Cortex of kidney (tissue), 1 donor: ENCODE measurements at places on chromosomes 12 and 14.

DNA sequence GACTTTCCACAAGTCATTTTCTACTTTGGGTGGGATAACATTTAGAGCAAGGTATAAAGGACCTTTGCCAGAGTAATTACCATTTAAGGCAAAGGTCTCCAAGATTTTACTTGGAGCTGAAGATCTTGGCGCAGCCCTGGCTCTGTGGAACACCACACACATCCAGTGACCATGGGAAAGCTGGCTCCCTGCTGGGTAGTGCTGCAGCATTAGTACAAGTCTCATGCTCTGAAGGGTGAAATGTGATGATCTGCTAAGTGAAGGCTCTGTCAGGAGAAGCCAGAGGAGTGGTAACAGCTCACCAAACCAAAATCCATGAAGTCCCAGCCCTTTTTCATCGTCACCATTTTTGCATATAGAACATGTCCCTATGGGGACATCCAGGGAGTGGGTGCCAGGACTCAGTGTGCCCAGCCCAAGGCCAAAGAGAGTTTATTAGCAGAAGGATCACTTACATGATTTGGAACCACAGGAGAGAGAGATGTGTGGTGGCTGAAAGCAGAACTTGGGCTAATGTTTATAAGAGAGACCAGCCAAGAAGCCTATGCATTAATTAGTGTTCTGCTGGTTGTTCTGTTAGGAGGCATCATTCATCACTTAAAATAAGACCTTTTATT lies 110.7 kb downstream of the SLC38A6 start:
- DNase-seq: no peak

GRCh38 chr14:60303745-60304144 lies 54.7 kb downstream of the PPM1A start:
- no peak for DNase-seq

DNA sequence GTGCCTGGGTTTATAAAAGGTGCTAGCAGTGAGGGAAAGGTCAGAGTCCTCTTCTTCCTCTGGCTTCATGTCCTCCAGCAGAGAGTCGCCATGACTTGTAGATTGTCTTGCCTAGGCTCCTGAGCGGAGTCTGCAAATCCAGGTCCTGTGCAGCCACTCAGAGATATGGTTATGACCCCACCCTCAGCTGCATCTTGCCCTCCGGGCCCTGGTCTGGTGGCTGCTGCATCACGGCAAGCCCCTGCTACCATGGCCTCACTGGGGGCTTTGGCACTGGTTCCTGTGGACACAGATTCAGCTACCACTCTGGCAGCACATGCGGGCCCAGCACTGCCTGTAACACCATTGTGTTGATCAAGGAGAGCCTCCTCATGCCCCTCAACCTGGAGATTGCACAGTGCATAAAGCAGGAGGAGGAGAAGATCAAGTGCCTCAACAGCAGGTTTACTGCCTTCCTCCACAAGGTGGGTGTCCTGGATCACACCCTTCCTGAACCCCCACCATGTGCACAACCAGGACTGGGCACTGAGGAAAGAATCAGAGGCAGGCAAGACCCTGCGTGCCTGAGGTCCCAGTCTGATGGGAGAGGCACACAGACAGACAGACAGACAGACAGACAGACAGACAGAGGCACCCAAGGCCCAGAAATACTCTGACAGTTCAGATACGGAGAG lies 10.5 kb upstream of the KRT86 start:
- DNase-seq: no peak

- DNase-seq: no peak
Measured at GRCh38 chr12:4356041-4356327, 23.5 kb downstream of the FGF23 start.

DNA sequence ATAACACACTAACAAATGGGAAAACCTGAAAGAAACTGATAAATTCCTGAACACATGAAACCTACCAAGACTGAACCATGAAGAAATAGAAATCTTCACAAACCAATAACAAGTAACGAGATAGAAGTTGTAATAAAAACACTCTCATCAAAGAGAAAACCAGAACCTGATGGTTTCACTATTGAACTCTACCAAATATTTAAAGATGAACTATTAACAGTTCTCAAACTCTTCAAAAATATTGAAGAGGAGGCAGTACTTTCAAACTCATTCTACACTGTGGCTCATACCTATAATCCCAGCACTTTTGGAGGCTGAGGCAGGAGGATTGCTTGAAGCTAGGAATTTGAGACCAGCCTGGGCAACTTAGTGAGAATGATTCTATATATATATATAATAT lies 48.4 kb upstream of the TMTC2 start:
- no peak for DNase-seq

DNA sequence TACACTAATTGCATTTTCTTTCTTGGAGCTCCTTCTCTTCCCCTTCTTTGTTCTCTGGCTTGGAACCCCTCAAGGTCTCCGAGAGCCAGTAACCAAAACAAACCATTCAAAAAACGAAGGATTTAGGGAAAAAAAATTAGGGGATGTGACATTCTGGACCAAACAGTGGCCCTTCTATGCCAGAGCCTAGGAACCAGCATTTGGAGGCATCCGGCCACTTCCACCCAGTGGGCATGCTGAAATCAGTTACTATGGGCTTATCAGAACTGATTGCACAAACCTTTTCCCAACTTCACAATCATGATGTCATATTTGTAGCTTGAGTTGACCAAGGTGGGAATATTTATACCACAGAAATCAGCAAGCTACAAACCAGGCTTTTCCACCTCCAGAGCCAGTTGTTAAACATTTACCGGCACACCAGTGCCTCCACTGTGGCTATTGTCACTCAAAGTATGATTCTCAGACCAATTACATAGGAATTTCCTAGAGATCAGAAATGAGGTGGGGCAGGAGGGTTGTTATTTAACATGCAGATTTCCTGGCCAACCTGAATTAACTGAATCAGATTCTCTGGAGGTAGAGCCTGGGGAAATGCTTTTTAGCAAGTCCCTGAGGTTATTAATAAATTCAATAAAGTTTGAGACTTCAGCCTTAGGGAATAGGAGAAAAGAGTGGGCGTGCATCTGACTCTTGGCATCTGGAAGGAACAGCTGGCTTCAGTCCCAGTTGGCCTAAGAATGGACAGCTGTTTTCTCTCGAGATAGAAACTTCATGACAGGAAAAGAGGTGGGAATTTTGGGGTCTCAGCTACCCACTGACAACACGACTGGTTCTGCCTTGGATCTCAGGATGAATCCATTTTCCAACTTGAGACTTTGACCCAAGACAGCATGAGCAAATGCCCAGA lies 273.9 kb downstream of the ZFP36L1 start:
- no peak for DNase-seq

DNA sequence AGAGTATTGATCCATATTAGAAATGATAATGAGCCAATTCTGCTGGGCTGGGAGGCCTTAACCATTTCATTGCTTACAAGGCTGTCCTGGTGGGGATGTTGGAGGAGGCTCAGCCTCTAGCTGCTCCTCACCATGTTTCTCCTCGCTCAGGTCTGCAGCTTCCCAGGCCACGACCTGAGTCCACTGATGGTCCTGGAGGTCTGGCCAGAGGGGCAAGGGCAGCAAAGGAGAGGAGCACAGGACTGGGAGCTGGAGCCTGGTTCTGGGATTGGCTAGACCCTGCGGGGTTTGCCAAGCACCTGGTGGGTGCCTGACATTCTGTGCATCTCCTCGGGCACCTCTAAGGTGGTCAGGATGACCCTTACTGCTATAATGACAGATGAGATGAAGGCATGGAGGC lies 92.6 kb downstream of the KIF26A start:
- no peak for DNase-seq

- DNase-seq: no peak
Measured at GRCh38 chr12:87311206-87311605, 718.0 kb downstream of the C12orf50 start.

- DNase-seq: no peak
Measured at GRCh38 chr14:32603992-32604565, 275.0 kb downstream of the AKAP6 start.

- no peak for DNase-seq
Measured at GRCh38 chr12:58919231-58920101, 838 bp downstream of the LRIG3 start.

DNA sequence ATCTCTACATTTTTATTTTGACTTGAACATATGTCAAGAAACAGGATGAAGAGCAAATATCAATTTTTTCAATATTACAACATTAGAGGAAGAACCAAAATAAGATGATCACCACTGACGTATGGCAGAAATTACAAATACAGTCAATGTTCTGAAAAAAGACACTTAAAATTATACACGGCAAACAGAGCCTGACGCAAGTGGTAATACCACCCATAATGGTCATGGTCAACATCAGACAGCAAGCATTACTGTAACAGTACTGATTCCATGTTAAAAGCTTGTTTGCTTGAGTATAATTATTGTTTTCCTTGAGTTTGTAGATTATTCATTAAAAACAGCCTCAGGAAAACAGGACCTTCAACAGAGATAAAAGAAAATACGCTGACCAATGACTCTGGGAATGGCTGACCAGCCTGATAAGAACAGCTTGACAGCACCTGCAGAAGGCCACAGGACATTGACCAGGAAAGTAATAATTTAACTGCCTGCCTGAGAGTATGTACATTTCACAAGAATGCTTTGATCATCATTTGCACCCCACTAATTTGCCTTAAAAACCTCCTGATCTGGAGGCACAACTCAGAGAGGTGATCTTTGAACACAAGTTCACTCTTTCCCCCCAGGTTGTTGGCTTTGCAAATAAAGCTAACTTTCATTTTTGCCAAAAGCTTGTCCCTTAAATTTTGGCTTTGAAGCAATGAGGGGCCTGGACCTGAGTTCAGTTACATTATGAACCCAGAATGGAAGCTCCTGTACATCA lies 187.3 kb downstream of the IPO8 start:
- no peak for DNase-seq

GRCh38 chr12:40016980-40017379 lies 88.9 kb downstream of the SLC2A13 start:
- DNase-seq: no peak

DNA sequence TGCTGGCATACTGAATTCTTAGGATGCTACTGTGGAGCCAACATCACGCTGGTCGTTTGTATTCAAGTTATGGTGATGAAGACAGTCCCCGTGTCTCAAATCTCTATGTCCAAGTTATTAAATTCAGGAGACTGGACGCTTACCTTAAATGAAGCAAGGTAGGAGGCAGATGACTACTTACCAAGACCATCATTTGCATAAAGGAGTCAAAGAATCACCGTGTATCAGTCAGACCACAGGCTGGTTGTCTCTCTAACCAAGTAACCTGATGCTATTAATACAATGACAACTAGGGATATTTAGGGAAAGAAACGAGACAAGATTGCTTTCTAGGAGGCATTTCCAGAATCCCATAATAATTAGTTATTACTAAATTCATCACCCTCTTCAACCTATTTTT lies 78.1 kb upstream of the FRMD6 start:
- DNase-seq: no peak

DNA sequence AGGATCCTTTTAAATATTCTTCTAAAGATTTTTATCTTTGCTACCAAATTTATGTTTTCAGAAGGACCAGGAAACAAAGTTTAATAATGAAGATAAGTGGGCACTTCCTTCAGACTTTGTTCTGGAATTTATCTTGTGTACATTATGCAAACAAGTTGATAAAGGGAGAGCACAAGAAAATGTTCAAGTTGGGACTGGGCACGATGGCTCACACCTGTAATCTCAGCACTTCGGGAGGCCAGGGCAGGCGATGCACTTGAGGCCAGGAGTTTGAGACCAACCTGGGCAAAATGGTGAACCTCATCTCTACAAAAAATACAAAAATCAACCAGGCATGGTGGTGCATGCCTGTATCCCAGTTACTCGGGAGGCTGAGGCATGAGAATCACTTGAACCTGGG lies 4.6 kb downstream of the PLBD1 start:
- DNase-seq: no peak

- DNase-seq: no peak
Measured at GRCh38 chr14:98028162-98028561, 1231.0 kb downstream of the VRK1 start.
